ENCODE measurements at places on chromosomes 6 and 20.

DNA sequence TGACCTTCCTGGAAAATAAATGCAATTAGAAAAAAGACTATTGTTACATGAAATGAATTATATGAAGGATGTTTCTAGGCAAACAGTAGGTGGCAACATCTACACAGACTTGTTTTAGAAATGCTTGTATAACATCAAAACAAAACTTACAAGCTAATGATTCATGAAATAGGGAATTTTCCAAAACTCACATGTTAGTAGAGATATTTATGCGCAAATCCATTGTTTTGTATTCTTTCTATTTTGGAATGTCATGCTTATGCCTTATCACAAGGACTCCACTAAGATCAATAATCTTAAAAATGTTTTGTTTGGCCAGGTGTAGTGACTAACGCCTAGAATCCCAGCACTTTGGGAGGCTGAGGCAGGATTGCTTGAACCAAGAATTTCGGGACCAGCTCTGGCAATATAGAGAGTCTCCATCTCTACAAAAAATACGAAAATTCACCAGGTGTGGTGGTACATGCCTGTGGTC, 32.3 kb upstream of the LGSN start:
- DNase-seq: peak; percentile 53

GRCh38 chr20:17972121-17972520, 3.3 kb downstream of the MGME1 start:
- peak; percentile 30 for DNase-seq

DNA sequence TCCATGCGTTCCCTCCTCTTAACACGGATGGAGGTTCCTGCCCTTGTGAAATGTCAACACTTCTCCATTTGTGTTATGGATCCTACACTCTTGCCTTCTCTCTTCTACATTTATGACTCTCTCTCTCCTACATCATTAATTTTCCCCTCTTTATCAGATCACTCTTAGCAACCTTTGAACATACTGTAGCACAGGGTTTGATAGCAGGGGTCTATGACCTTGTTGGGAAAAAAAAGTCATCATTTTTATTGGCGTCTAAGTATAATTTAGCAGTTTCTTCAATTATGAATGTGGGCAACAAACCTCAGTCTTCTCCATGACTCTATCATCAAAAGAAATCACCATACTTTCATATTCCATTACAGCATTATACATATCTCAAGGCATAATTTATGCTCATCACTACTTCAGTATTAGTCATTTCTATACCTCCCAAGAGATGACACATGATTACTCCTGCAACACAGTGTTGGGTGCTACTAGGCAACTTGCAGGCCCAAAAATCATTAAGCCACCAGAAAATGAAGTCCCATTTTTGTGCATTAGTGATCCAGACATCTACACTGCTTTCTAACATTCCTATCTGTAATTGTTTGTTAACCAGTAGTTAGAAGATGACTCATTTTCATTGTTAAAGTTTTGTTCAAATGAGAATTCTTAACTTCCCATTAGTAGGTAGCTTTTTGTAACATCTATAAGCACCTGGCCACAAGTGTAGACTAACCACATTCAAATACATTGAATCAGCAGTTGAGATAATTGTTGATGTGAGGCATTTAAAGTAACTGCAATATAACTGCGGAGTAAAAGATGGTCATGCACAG, 9.5 kb downstream of the CYP39A1 start:
- no peak for DNase-seq

DNA sequence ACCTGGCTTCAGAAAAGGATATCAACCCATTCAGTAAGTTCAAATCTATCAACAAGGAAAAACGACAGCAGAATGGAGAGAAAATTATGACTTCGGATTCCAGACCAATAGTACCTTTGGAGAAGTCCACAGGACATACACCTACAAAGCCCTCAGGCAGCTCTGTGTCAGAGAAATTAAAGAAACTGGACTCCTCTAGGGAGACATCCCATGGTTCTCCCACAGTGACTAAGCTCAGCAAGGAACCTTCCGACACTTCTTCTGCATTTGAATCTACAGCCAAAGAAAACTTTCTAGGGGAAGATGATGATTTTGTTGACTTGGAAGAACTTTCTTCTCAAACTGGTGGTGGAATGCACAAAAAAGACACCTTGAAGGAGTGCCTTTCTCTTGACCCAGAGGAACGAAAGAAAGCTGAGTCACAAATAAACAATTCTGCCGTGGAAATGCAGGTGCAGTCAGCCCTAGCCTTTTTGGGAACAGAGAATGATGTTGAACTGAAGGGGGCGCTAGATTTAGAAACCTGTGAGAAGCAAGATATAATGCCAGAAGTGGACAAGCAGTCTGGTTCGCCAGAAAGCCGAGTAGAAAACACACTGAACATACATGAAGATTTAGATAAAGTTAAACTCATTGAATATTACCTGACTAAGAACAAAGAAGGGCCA, 67.4 kb upstream of the HINT3 start:
- peak; percentile 72 for DNase-seq

DNA sequence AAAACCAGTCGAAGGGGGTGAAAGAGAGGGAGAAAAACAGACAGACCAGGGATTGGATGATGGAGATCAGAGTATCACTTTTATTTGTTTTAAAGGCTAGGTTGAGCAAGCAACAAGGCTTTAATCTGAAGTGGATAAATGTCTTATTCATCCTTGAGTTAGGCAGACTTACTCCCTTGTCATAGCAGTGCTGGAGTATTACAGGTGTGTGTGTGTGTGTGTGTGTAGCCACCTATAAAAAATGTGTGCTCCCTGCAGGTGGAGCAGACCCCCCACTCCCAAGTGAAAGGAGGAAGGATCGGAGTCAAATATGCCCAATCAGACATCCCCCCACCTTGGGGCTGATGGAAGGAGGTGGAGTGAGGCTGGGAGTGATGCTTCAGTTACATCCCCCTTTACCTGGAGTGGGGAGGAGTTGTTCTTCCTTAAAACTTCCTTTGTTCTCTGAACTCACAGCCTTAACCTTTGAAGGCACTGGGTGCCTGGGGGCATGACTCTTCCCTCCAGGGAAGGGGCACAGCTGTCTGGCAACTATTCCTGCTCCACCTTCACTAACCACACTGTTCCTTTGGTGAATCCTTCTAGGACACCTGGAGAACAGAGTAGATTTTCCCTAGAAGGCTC, 27.3 kb downstream of the PTK7 start:
- DNase-seq: no peak

- DNase-seq: no peak
Observed at GRCh38 chr20:56522311-56522710, 2.2 kb upstream of the FAM209A start.

DNA sequence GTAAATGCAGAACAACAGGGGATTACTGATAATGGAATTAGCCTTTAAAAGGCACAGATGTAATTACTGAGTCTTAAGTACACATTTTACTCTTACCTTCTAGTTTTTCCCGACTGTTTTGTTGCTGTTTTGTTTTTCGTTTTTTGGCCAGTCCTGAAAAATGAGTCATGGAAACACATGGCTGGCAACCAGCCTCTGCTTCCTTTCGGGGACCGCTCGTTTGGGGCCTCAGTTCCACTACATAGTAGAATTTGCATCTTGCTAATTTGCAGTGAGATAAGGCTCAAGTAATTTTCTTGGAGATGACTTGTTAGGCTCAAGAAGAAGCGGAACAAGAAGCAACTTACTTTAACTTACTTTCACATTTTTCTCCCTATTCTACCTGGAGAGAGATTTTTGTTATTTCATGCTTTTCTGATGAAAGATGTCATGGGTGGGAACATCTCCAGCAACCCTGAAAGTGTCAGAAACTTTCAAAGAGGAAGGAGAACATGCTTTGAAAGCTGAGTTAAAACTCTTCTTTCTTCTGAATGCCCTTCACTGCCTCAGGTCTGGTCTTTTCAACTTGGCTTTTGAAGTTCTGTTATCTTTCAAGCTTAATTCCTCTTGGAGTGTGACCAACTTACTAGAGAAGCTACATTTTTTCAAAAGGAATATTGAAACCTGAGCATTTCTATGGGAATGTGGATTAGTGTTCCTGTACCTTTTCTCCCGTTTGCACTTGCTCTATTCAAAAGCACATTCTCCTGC, 71.5 kb upstream of the HDAC2 start:
- no peak for DNase-seq

DNA sequence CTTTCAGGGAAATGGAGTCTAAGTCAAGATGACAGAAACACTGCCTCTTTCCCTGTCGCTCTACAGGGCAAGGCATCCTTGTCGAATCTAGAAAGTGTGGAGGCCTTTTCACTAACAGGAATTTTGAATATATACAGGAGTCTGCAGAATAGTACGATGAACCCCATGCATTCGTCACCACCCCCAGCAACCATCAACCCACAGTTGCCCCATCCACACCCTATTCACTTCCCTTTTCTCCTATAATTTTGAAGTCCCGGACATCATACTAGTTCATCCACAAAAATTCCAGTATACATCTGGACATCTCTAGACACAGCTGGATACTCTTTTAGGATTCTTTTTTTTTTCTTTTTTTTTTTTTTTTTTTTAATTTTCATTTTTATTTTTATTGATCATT, 80.7 kb upstream of the RIN2 start:
- DNase-seq: no peak

- peak; percentile 94 for DNase-seq
Observed at GRCh38 chr6:14038467-14039437, 78.8 kb upstream of the CD83 start.

GRCh38 chr6:38481851-38482250, 157.9 kb downstream of the BTBD9 start:
- DNase-seq: no peak

GRCh38 chr20:23438661-23439060, 824 bp upstream of the CSTL1 start:
- peak; percentile 3 for DNase-seq

GRCh38 chr20:47125758-47126591, 230.5 kb downstream of the ZMYND8 start:
- no peak for DNase-seq

DNA sequence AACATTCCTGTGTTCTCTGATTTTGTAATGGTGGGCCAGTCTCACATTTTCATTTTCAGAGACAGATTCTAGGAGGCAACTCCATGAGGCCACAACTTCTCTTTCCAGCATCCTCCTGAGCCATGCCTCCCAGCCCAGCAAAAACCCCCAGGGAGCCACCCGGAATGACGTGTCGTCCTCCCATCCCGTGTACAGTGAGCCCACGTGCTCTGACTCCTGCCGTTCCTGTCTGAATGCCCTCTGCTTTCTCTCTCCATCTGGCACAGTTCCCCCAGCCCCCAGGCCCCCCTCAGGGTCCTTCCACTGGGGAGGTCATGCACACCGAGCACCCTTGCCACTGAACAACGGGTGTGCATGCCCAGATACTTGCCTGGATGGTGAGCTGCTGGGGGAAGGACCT, 38.0 kb downstream of the C20orf203 start:
- DNase-seq: no peak

Measured in OCI-M1 (cell line).